ENCODE measurements at places on chromosomes 11 and 22.

- no peak for DNase-seq
Measured at GRCh38 chr22:27803841-27804415, 2.4 kb upstream of the MN1 start.

DNA sequence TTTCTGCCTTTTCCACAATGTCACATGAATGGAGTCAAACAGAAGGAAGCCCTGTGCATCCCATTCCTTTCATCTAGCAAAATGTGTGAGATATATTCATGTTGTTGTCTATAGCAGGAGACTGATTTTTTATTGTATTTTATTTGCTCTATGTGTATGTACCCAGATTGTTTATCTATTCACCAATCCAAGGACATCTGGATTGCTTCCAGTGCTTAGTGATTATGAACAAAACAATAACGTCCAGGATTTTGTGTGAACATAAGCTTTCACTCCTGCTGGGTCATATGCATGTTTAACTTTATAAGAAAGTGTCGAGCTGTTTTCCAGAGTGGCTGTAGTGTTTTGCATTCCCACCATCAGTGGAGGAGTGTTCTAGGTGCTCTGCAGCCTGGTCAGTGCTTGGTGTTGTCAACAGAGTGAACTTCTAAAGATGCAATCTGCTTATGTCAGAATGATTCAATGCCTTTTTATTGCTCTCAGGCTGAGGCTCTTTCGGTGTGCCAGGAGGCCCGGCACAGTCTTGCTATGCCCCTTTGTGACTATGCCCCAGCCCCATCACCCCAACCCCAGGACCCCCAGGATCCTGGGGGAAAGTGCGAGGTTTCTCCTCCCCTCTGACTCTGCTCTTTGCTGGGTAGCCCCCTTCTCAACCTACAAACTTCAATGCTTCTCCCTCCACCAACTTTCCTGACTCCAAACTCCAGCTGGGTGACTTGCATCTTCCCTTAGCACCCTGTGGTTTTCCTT lies 19.9 kb upstream of the SYT13 start:
- DNase-seq: no peak

- no peak for DNase-seq
Measured at GRCh38 chr11:77730789-77731188, 89.7 kb downstream of the RSF1 start.

DNA sequence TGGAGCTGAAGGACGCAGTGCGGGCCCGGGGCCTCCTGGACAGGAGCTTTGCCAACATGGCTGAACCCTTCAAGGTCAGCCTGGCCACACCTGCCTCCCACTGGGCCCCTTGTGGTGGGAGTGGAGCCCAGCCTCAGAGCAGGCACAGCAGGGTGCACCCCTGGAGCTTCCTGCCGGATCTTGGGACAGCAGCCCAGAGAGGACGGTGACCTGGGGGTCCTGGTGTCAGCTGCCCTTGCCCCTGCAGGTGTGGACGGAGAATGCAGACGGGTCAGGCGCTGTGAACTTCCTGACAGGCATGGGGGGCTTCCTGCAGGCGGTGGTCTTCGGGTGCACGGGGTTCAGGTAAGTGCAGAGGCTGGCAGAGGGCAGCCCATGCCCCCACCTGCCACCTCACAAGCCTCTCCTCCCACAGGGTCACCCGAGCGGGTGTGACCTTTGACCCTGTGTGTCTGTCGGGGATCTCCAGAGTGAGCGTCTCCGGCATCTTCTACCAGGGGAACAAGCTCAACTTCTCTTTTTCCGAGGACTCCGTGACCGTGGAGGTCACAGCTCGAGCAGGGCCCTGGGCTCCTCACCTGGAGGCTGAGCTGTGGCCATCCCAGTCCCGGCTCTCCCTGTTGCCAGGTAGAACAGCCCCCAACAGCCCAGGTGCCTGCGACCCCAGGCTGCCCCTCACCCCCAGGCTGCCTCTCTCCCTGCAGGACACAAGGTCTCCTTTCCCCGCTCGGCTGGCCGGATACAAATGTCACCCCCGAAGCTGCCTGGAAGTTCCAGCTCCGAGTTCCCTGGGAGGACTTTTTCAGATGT lies 5.1 kb downstream of the PGGHG start:
- peak; percentile 5 for DNase-seq

DNA sequence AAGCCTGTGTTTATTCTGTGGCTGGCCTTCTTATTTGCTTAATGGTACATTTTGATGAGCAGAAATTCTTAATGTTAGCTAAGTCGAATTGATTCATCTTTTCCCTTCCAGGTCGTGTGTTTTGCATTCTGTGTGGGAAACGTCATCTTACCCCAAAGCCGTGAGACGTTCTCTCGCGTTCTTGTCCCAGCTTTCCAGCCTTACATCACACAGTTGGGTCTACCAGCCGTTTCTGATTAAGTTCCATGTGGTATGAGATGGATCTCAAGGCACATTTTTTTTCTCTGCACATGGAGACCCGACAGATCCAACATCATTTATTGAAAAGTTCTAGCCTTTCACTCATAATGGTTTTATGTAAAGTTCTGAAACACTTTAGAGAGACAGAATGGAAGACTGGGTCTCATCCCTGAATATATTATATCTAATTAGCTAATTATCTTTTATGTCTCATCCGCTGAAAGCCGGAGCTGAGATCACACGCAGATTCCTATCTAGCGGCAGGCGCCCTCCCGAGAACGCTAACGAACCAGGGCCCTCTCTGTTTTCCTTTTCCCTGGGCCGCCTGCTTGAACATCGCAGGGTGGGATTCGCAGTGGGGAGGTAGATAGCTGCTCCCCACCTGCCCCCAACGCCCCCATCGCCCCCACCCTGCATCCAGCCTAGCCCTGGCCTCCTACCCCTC lies 1162.2 kb downstream of the BRD1 start:
- no peak for DNase-seq

DNA sequence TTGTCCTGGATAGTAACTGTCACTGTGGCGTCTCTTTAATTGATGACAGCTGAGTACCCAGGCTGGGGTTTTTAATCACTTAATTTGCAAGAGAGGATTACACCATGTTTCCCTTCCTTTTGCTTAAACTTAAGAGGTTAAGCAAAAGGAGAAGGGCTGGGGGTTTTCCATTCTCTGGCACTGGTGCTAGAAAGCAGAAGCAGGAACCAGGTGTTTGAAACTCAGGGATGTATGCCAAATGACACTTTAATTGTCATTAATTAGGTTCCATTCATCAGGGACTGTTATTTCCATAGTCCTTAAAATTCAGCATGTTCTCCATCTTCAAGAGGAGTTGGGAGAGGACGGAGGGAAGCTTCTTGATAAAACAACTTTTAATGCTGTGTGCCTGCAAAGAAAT lies 746.2 kb downstream of the NELL1 start:
- DNase-seq: no peak

DNA sequence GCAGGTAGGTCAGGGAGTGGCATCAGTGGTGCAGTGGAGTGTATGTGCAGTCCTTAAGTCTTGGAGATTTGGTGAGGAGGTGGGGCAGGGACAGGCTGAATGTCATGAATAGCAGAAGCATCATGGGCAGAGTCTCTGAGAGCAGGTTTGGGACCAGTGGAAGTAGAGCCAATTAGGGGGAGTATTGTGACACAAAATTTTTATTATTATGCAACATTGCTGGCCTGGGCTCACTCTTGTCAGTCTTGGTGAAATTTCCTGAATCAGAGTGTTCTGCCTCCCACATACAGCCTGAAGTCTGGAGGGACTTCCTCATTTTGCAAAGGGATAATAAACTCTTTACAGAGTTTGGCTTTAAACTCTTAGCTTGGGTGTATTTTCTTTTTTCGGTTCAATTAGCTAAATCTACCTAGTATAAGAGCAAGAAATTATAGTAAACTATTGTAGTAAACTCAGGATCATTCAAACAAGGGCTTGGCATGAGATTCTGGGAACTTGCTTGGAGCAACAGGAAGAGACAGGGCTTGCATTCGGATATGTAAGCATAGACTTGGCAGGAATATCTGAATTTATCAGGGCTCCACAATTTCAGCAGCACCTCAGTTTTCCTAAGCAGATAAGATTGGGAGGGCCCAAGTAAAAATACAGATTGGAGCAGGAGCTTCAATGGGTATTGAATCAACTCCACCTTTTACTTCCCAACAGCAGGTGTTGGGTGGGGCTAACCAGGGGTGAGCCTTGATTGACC lies 67.7 kb downstream of the FDX1 start:
- DNase-seq: peak; percentile 93

- DNase-seq: no peak
Measured at GRCh38 chr11:12835286-12835685, 161.1 kb downstream of the TEAD1 start.

DNA sequence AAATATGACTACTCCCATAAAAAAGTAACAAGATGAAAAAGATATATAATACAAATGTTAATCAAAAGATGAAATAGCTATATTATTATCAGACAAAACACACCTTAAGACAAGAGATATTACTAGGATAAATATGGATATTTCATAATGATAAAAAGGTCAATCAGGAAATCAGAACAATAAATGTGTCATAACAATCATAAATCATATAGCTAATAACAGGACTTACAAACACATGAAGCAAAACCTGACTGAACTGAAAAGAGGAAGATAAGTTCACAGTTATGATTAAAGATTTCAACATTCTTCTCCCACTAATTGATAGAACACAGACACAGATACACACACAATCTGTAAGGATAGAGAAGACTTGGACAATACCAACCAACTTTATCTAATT lies 47.2 kb downstream of the EIF3M start:
- no peak for DNase-seq
